Suppressor macrophage treated with lipopolysaccharide for 1 hour (primary cell): ENCODE measurements at places on chromosomes 5 and 9.

DNA sequence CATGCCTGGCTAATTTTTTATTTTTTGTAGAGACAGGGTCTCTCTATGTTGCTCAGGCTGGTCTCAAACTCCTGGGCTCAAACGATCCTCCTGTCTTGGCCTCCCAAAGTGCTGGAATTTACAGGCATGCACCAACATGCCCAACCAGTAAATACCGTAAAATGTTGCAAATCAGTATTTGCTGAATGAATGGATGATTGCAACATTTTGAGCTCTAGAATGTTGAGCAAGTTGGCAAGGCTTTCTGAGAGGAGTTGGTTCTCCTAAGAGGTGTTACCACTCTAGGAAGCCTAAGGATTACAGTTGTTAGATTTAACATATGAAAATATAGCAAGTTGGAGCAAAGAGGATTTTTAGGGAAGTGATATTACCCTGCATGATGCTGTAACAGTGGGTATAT, 15.6 kb upstream of the DMXL1 start:
- DNase-seq = peak; percentile 48

- DNase-seq = no peak
Observed at GRCh38 chr5:163649514-163649913, 144.1 kb downstream of the MAT2B start.

DNA sequence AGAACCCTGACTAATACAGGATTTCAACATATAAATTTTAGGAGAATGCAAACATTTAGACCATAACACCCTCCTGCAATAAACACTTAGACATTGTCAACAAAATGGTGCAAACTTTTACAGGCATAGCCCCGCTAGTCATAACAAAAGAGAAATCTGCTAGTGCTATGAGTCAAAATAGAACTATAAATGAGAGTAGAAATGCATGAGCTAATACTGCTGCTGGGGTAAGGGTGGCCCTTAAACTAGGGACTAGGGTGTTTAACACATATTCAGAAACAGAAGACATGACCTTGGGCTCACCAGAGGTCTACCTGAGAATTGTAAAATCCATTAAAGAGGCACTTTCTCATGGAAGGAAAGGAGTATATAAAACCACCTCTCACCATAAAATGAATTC, 131.6 kb downstream of the TLR4 start:
- no peak for DNase-seq

- no peak for DNase-seq
Observed at GRCh38 chr9:96480736-96481135, 30.8 kb downstream of the HABP4 start.

- DNase-seq = no peak
Observed at GRCh38 chr5:115262011-115262320, 711 bp downstream of the PGGT1B start.

- no peak for DNase-seq
Observed at GRCh38 chr9:114811966-114812636, 6.3 kb upstream of the TNFSF15 start.

- DNase-seq = no peak
Observed at GRCh38 chr9:98449871-98450270, 194.4 kb upstream of the TBC1D2 start.

GRCh38 chr9:70579686-70580085, 165.2 kb upstream of the KLF9 start:
- DNase-seq = no peak

- DNase-seq = no peak
Observed at GRCh38 chr5:17860660-17861315, 226.5 kb downstream of the TAF11L14 start.

DNA sequence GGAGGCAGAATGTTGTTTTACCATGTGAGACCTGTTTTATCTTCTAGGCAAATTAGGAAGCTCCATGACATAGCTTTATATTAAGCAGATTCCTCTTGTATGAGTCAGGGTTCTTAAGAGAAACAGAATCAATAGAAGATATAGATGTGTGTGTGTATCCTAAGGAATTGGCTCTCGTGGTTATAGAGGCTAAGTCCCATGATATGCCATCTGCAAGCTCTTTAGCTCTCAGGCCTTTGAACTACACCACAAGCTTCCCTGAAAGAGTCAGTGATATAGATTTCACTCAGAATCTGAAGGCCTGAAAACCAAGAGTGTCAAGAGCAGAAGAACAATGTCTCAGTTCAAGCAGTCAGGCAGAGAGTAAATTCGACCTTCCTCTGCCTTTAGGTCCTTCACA, 365.8 kb upstream of the ZNF608 start:
- no peak for DNase-seq

DNA sequence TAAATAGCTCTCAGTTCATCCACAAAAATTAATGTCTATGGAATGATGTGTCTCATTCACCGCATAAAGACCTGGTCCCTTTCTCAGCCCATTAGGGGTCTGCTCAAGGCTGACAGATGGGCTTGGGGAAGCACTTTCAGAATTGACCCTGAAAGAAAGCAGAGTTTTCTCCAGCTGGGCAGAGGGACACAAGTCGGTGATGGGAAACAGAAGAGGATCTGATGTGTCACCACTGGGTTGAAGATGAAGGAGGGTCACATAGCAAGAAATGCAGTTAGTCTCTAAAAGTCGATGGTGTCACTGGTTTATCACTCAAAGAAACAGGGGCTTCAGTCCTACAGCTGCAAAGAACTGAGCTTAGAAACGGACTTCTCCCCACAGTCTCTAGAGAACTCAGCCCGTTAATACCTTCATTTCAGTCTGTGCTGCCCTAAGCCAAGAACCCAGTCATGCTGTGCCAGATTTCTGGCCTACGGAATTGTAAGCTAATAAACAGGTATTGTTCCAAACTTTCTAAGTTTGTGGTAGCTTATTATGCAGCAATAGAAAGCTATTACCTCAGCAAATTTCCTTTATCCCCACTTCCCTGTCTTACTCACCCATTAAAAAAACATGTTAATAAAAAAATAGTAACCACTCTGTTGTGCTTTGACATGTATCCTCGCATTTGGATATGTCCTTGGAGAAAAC, 64.6 kb downstream of the ADAMTS12 start:
- no peak for DNase-seq

DNA sequence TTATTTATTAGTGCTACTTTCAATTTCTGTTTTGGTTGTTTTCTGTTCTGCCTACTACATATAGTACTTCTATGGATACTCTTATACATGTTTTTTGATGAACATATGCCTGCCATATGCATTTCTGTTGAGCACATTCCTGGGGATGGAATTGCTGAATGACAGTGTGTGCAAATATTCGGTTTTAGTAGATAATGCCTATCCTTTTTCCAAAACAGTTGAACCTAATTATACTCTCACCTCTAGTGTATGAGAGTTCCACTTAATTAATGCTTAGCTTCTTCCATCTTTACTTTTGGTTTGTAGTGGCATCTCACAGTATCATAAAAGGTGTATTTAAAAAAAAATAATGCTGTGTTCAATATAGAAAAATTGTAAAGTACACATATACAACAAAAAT, 96.8 kb downstream of the ADGRV1 start:
- no peak for DNase-seq

DNA sequence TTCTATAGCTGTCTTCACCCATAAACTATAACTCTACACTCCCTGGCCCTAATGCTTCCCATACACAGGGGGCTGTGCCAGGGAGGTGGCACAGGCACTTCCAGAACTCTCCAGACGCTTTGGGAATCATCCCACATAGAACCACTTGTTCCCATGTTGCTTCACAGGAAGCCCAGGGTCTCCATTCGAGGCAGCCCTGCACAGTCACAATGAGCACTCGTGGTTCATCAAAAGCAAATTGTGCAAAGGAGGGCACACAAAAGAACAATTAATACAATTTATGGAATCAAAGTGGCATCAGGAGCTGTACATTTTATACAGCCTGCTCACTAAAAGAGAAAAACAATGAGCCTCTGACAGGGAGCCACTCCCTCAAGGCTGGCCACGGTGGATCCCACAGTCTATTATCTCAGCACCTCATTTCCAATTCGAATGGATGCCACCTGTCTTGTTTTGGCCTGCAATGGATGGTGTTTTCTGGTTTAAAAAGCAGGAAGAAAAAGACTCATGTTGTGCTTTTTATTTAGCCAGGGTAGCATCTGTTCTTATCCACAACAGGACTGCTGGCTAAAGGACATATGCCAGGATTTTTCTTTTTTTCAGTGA, 354.8 kb downstream of the ENC1 start:
- DNase-seq = no peak

DNA sequence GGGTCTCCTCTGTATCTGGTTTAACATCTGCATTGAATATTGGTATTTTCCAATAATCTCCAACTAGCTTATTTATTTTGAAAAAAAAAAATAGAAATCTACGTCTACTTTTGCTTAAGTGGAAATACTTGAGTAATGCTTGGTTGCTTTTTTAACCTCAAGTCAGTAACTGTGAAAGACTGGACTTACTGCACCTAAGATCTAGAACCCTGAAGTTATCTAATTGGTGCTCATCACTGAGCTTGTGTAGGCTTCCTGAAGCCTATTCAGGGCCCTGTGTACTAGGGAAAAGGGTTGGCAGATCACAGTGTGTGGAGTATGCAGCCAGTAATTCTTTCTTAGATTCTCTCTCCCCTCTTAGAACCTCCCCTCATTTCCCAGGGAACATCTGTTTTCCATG, 16.2 kb downstream of the SLC1A1 start:
- DNase-seq = no peak

- no peak for DNase-seq
Observed at GRCh38 chr9:70566066-70566465, 151.6 kb upstream of the KLF9 start.

GRCh38 chr5:154179846-154180710, 10.5 kb upstream of the GALNT10 start:
- peak; percentile 66 for DNase-seq

- DNase-seq = no peak
Observed at GRCh38 chr5:9670371-9670770, 40.2 kb upstream of the TAS2R1 start.

GRCh38 chr5:80659106-80659505, 4.3 kb upstream of the DHFR start:
- peak; percentile 58 for DNase-seq

GRCh38 chr5:78926252-78926651, 58.9 kb downstream of the ARSB start:
- no peak for DNase-seq

GRCh38 chr5:148933903-148934432, 107.6 kb downstream of the ADRB2 start:
- no peak for DNase-seq

DNA sequence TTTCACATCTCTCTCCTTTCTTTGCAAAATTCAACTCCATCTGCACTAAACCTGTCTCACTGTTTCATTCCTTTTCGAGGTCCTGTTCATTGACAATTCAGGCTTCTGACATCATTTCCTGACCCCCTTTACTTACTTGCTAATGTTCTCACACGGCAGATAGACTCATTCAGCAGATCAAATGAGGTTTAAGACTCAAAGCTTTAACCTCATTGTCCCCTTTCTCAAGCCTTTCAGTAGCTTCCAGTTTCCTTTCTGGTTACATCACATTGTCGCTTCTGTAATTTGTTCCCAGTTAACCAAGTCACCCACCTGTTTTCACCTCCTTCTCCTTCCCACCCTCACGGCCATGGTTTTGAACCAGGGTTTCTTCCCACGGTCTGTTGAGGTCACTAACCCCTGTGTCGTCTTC, 143.4 kb upstream of the OTULINL start:
- DNase-seq = peak; percentile 75

- DNase-seq = no peak
Observed at GRCh38 chr9:86410281-86410680, 56.1 kb upstream of the TUT7 start.

DNA sequence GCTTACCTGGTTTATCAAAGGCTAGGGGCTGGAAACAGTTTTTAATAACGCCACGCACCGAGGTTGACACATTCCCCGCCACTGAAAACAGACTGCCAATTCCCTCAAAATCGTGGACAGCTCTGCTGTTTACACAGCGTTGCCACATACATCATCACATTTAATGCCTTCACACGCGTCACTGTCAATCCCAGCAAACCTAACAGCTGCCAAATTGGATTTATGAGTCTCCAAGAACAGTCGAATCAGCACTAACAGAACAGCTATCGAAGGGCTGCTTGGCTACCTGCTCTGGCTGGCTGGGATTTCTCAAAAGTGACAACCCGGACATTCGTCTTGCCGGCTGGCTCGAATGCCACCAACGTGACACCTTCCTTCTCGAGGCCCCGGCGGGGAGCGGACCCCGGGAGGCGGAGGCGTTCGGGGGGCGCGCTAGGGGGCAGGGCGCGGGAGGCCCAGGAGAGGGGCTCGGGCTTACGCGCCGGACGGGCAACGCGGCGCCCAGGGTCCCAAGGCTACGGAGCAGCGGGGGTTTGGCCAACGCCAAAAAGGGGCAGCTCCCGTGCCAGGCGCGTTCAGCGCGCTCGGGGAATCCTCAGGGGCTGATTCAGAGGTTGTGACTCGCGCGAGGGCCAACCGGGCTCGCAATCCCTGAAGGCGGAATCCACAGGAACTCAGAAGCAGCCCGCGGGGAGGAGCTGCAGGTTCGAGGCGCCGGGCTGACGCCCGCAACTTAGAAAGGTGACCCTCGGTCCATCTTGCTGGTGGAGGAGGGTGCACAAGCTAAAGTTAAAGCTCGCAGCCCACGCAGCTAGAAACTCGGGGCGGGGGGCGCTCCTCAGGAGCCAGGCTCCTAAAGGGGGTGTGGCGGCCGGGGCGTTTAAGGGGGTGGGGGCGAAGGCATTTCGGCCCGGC, 1.2 kb downstream of the CDC14B start:
- peak; percentile 81 for DNase-seq

DNA sequence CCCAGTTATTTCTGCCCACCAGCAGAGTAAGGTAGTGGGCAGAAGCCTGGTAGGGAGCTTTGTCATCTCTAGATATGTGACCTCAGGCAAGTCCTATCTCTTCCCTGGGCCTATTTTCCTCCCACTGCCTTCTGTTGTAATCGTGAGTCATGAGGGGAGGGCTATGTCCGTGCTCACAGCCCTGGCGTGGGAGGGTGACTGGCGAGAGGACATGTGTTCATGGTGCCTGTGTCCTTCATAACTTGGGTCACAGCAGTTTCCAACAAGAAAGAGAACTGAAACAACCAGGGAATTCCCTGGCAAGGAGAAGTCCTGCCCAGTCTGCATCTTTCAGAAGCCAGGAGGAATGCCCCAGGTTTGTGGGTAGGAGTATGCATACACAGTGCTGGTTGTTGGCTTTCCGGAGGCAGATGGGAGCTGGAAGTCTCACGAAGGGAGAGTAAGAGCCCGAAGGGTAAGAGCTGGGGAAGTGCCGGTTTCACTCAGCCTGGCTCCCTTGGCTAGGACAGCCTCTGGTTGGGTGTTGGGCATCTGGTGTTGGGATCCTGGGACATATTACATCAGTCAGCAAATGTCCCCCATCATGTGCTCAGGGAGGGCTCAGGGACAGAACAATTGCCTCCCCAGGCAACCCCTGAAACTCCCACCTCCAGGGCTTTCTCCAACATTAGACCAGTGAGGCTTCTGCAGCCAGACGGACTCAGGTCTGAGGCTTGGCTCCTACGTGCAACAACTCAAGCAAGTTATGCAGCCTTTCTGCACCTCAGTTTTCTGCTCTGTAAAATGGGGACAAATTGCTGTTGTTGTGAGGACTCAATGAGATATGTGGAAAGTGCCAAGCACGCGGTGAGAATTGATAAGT, 4.3 kb upstream of the TIFAB start:
- peak; percentile 100 for DNase-seq

- no peak for DNase-seq
Observed at GRCh38 chr9:98236901-98237487, 18.5 kb downstream of the TBC1D2 start.

GRCh38 chr9:26296910-26297572, 595.6 kb downstream of the CAAP1 start:
- DNase-seq = no peak

- no peak for DNase-seq
Observed at GRCh38 chr9:35350212-35350611, 139.7 kb upstream of the RUSC2 start.

GRCh38 chr5:114367029-114367428, 5.2 kb downstream of the KCNN2 start:
- DNase-seq = no peak

- no peak for DNase-seq
Observed at GRCh38 chr9:99878651-99879050, 27.8 kb upstream of the STX17 start.
